ENCODE measurements at places on chromosomes 5 and 9. TPM values are rescaled to one million over a fixed set of nuclear protein-coding genes. Genes with fewer than 3 reads are reported as not detected.

DNA sequence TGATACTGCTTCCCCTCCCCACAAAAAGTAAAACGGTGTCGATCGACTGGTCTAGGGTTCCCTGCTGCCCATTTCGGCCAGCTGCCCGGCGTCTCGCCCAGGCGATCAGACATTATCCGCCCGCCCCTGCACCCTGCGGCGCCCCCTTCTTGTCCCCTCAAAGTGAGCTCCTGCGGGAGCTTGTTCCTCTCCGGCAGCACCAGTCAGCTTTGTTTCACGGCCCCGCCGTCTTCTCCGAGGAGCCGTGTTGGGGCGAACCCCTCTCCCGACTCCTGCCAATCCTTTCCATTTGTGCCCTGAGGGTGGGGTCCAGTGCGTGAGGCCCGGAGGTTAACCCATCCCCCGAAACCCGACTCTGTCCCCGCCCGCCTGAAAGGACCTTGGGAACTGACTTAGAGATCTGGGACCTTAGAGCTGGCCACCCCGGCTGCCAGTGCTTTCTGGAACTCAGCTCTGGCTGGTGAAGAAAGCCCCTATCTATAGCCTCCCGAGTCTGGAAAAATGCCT lies 518 bp downstream of the UBE2B start:
- peak; percentile 66 for DNase-seq

DNA sequence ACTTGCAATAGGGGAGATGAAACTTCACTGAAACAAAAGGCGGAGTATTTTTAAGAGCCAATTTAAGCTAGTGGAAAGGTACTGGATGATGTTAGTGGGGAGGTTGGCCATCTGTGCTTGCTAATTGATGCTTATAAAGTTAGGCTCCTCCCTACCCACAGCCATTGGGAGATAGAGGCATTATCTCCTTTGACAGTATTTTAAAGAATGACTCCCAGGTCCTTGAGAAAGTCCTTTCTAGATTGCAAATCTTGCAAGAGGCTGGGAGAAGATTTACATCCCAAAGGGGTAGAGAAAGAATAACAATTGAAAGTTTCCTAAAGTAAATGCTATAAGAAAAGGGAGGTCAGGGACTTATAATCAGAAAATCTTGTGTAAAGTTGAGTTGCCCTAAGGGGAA lies 282.6 kb downstream of the BRINP1 start:
- DNase-seq: no peak

DNA sequence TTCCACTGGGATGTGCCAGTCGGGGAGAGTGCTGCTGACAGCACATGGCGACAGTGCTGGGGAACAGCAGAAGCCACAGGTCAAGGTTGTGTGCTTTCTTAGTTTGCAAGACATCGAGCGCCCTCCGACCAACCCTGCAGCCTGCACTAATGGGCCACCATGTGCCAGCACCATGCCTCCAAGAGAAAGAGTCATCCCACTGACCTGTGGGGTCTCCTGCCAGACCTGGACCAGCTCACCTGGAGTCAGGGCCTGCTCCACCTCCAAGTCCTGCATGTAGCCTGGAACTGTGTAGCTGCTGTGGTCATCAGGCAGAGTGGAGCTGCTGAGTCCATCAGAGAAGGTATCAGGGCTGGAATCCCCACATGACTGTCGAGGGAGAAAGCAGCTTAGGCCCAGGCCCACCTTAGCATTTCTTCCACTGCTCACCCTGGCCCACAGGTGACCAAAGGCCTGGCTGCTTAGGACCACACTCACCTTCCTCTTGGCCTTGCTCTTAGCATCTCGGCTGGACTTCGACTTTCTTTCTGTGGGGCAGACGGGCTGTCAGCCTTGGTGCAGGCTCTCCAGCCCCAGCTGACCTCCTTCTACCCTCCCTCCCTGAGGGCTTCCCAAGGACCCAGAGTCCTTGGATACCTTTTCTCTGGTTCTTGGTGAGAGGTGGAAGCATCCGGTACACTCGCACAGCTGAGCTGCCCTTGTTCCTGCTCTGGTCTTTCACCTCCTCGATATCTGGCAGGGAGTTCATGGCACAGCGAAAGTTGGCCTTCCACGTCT lies 4.1 kb downstream of the IRF1 start:
- peak; percentile 56 for DNase-seq

DNA sequence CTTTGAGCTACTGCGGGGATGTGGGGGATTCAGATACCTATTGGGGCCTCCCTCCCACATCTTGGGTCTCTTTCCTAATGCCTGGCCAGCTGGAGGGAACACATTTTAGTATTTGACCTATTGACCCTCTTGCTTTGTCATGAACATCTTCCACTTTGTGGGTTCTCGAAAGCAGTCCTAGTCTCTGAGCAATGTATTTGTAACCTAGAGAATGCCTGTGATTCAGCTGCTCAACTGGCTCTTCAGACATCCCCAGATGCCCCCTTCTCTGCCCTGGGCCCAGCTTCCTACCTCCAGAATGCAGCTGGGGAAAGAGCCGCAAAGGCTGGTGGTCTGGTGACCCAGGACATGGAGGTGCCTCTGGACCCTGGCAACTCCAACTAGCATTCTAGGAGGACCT lies 32.2 kb downstream of the APTX start:
- DNase-seq: no peak

- DNase-seq: no peak
These were observed 40.0 kb upstream of the CDK5RAP2 start for GRCh38 chr9:120619751-120620655.

GRCh38 chr5:103919506-103919905 lies 356.9 kb upstream of the NUDT12 start:
- DNase-seq: no peak

- no peak for DNase-seq
These were observed 66.6 kb downstream of the ZNF474 start for GRCh38 chr5:122195802-122196394.

DNA sequence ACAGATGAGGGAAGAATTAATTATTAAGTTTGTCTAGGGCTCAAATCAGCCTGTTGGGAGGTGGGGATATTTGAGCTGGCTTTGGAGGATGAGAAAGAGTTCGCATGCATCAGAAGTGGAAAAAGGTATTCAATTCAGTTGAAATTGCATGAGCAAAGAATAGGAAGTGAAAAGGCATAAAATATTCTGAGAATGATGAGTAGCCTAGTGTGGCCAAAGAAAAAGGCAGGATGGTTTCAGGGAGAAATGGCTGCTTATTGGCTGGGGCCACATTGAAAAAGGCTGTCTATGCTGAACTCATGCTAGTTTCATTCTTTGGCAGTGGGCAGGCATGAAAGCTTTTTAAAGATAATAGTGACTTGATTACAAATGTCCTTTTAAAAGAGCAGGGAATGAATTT lies 235.4 kb upstream of the RIOK2 start:
- no peak for DNase-seq

- DNase-seq: no peak
These were observed 173.2 kb downstream of the CCDC192 start for GRCh38 chr5:127876384-127876783.

- DNase-seq: no peak
These were observed 54.1 kb downstream of the ZNF608 start for GRCh38 chr5:124692324-124692723.

DNA sequence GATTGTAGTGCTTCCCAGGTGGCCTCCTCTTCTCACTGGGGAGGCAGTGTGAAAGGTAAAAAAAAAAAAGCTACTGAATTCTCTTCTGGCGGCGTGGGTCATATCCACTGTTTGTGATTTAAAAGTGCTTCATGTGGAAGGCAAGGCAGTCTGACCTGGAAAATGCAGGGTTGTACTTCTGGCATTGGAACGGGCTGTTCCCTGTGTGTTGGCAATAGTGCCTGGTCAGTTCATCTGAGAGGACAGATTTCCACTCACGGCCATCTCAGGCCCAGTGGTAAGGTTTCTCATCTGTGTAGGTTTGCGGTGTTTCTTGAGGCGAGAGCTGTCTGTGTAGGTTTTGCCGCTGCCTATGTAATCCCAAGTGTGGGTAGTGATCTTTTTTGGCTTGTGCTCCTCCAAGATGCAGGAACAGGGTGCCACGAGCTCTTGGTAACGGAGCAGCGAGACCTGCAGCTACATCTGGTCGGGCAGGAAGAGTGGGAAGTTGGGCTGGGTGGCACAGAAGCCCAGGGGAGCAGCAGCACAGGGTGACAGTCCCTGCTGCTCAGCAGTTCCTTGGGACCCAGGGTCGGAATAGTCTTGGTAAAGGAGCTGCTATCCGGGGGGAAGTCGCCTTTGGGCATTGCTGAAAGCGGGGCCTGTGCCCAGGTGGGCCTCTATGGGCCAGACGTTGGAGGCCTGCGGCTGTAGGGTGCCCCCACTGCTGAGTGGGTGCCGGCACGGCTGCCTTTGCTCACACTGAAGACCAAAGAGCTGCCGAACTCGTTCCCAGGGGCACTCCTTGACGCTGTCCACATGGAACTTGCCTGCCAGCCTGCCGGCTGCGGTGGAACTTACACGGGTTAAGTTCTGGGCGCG lies 11.2 kb downstream of the RCL1 start:
- DNase-seq: no peak

DNA sequence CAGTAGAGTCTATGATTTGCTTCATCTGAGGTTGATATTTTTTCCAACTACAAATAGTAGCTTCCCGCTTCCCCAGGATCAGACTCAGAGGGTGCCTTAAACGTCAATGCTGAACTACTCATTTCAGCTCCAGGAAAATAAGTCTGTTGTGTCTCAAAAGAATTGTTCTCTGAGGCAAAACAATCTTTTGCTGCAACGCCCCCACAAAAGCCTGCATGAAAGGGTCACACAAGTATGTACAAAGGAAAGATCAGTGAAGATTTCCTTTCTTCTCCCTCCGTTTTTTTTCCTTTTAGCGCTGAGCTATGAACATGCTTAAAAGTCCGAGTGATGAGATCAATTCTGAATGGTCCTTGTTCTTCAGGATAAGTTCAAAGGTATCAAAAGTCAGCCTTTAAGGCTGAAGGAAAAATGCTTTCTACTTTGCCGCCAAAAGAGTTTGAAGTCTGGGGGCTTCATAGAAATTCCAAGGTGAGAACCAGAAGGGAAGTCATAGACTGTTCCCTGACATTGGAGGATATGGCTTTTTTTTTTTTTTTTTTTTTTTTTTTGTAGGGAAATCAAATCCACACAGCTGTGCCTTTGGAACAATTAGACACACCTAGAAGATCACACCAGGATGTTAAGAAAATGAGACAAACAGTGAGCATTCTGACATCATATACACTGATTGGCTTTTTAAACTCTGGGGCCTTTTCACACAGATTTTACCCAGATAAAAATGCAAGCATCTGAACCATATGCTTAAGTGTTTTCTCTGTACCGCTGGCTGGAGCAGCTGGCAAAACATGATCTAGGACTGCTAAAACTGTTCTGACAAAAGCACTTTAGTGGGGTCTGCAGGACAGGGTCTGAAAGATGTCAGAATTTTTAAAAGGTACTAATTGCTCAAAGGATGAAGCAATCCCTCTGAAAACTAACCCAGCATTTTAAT lies 329.3 kb downstream of the ENC1 start:
- no peak for DNase-seq

DNA sequence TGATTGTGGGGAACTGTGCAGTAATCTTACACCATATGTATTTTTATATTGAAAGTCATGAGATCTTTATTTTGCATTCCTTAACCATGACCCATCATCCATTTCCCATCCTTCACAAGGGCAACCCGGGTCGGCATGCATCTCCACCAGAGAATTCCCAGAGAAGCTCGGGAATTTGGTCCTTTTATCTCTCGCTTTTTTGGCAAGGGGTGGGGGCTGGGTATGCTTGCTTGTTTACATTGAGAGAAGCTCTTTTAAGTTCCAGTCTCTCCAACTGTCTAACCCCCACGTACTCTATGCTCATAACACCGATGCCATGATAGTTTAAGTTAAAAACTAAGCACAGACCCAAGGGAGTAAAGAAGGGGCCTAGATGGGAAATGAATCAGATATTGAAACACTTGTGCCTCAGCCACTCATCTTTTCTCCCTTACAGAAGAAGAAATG lies 109.9 kb upstream of the NFIB start:
- no peak for DNase-seq

- DNase-seq: no peak
These were observed 71.2 kb downstream of the PLAC8L1 start for GRCh38 chr5:146034127-146034526.

GRCh38 chr9:8234316-8234715 lies 434.7 kb upstream of the DMAC1 start:
- DNase-seq: no peak

DNA sequence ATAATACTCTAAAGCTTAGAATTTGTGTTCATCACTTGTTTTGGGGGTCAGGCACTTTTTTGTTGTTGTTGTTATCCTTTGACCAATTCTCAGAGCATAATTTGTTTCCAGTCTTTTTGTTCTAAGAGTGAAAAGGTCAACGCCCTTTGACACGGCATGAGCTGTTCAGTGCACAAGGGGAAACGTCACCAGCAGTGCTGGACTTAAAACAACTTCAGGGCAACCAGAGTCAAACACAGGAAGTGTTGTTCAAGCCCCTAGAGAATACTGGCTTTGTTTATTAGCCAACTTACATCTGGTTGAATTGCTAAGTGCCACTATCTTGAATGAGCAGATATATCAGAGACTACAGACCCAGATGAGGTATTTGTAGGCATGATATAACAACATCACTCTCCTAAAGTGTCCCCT lies 368.9 kb downstream of the TMEM161B start:
- DNase-seq: no peak

GRCh38 chr9:82808478-82808877 lies 254.5 kb downstream of the RASEF start:
- no peak for DNase-seq

DNA sequence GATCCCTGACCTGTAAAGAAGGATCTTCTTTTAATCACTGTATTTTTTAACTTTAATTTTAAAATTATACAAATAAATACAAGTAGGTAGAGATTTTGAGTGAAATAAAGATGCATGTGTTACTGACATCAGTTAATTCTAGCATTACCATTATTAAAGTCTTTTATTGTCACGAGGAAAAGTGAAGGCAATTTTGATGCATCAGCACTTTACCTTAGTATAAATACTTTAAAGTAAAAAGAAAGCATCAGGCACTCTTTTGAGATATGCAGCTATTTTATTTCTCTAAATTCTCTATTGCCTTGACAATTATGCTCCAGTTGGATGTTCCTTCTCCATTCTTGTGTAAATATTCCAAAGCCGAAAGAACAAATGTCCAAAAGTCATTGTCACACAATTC lies 4.6 kb downstream of the HTR1A start:
- no peak for DNase-seq

Gene PCDHA5
- not detected for total RNA-seq

Gene IFNK
- not detected for total RNA-seq

Gene ADGRD2
- not detected for total RNA-seq

Gene CNOT8
- 76.4 TPM for total RNA-seq

Gene SPINK1
- not detected for total RNA-seq

Gene GGTA1
- not detected for total RNA-seq

Gene CER1
- not detected for total RNA-seq

Gene UNC5A
- total RNA-seq: 0.08 TPM
